ENCODE measurements at places on chromosomes 5 and 9.

- DNase-seq = no peak
These were observed 173.2 kb downstream of the GAS1 start for GRCh38 chr9:86774116-86774515.

- no peak for DNase-seq
These were observed 273.8 kb downstream of the DOCK8 start for GRCh38 chr9:488448-488847.

GRCh38 chr9:21590058-21590996 is 108.2 kb upstream of the IFNE start:
- no peak for DNase-seq

DNA sequence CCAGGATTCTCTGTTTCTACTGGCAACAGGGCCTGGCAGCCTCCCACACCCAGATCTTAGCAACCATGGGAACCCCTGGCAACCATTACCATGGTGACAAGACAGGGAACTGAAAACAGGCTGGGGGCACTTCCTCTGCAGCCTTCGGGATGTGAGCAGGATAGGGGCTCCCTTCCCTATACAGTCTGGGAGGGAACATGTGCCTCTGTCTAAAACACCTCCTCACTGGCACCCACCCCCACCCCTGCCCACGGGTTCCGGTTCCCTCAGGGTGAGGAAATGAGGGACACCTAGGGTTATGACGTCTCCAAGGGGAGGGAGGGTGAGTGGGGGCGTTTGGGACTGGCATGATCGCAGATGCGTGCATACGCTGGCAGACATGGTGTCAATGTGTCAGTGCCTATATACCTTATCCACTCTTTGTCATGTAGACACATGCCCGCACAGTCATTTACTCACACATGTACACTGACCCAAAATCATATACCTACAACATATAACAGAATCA is 3.0 kb upstream of the DNAJB5 start:
- peak; percentile 42 for DNase-seq

GRCh38 chr5:179150011-179150410 is 89.8 kb downstream of the ZNF354C start:
- no peak for DNase-seq

DNA sequence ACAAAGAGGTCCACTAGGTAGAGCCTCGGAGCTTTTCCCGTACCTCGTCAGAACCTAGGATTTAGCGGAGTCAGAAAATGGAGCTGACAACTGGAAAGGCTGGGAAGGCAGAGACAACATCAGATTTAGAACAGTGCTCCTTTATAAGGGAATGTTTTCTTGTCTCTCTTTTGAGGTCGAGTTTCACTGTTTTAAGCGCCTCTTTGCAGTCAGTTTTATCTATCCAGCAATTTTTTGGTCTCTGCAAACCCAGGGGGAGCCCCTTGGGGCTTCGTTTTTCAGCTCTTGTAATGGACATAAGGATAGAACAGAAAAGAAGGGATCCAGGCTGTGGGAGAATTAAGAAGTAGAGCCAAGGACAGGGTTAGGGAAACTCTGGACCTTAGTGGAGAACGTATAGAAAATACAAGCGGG is 80.5 kb downstream of the FNBP1 start:
- DNase-seq = no peak

DNA sequence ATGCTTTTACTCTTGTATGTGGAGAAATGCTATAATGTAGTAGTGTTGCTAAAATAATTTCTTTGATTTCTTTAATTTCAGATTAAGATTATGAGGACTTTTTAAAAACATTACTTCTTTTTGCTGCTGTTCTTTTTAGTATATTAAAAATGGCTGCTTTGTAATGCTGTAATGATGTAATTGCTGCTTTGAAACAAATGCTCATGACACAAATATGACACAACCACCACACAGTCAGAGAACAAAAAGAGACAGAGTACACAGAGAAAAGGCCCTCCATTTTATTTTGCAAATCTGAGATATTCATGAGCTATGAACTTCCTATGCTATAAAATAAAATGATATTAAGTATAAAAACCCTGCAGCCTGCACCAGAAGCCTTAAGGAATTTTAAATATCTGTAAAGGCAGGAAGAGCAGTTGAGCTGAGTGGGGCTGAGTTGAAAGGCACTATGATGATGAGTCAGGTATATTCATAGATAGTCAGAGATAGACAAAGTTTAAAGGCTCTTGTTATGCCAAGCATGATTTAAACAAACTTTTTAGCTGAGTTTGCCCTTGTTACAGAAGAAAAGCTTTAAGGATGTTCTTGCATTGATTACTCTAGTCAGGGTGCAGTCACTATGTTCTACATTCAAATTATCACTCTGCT is 5.1 kb upstream of the POU5F2 start:
- DNase-seq = no peak

DNA sequence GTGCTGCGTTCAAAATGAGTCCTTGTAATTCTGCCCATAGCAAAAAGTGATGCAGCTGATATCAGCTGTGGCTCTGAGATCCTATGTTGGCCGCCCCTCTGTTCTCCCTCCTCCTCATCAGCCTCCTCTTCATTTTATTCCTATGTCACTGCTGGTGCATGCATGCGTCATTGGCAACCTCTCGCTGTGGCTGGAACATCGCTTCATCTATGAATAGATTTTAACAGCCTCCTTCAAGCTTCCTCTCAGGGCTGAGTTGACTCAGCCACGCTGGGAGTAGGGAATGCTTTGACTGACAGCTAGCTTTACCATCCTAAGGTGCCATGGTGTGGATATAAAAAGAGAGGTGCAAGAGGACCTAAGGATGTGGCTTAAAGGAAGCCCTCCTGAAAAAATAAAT is 303.5 kb downstream of the PLK2 start:
- peak; percentile 29 for DNase-seq

DNA sequence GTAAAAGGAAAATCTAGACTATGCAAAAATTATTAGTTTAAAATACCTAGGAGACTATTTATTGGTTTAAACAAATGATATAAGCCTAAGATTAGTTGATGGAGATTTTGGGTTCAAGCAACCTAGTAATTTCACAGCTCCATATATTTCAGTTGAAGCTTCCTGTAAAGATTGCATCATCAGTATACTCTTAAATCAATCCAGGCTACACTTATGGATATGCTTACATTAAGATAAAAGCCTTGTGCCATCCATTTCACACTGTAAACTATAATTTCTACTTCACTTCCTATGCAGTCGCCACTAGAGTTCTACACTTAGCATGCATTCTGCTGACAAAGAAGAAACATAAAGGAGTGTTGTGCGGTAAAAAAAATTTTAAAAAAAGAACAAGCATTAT is 7.3 kb upstream of the LIX1 start:
- DNase-seq = no peak

GRCh38 chr9:98333703-98334582 is 78.5 kb upstream of the TBC1D2 start:
- no peak for DNase-seq

- no peak for DNase-seq
These were observed 191.5 kb upstream of the CLINT1 start for GRCh38 chr5:158050421-158050820.

DNA sequence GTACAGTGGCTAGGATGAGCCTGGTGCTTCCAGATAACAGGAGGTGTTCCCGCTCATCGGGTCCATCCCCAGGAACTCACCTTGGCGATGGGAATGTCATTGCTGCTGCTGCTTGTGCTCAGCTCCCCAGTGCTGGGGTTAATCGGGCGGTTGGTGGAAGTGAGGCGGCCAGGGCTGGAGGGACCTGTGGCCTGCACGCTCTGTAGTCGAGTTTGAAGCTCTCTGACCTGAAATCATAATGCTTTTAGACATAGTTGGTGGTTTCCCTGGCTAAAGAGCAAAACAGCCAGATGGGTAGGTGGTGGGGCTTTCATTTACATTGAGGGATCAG is 108.5 kb downstream of the DCP2 start:
- DNase-seq = no peak

- DNase-seq = no peak
These were observed 65.2 kb downstream of the RAPGEF1 start for GRCh38 chr9:131674425-131675421.

- DNase-seq = no peak
These were observed 233.1 kb downstream of the FANCC start for GRCh38 chr9:95084254-95084934.

DNA sequence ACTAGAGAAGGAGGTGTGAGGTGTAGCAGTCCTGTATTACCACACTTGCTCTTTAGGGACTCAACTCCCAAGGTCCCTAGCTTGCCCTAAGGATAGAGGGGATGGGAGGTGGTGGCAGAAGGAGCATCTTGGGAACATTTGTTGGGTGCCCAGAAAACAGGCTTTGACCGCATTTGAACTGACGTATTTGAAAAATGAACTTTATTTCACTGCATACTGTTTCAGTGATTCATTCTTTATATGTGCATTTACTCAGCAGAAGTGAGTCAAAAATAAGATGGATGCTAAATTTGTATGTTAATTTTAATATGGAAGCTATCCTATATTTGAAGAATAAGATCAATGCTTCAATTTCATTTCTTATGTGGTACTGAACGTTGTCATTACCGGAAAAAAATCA is 18.7 kb downstream of the DMRT3 start:
- DNase-seq = no peak

DNA sequence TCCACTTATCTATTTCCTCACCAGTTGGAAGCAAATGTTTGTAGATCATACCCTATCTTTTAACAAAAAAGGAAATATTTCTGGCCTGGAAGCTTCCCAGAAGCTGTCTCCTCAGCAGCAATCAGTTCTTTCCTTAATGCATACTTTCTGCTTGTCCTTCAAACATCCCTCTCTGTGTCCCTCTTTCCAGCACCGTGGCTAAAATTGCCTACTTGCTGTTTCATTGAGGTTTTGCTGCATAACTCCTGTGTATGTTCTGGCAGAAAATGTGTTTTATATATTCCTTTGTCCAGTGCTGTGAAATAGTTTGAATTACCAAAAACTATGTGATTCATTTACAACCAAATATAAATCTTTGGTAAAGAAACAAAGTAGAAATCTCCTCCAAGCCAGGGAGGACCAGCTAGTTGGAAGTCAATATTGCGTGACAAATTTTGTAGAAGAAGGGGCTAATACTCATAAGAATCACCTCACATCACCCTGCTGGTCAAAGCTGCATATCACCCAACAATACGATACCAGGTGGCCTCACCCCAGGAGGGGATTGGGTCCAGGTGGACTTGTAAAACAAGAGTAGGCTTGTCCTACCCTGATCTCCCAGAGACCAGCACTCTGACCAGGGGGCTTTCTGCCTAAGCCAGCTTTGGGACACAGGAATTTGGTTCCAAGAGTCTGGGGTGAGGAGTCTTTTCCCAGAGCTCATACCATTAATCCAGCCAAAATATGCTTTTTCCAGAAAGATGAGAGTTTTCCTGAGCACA is 198.4 kb upstream of the SNX2 start:
- DNase-seq = no peak

- no peak for DNase-seq
These were observed 8.4 kb downstream of the CCNH start for GRCh38 chr5:87404359-87404758.

DNA sequence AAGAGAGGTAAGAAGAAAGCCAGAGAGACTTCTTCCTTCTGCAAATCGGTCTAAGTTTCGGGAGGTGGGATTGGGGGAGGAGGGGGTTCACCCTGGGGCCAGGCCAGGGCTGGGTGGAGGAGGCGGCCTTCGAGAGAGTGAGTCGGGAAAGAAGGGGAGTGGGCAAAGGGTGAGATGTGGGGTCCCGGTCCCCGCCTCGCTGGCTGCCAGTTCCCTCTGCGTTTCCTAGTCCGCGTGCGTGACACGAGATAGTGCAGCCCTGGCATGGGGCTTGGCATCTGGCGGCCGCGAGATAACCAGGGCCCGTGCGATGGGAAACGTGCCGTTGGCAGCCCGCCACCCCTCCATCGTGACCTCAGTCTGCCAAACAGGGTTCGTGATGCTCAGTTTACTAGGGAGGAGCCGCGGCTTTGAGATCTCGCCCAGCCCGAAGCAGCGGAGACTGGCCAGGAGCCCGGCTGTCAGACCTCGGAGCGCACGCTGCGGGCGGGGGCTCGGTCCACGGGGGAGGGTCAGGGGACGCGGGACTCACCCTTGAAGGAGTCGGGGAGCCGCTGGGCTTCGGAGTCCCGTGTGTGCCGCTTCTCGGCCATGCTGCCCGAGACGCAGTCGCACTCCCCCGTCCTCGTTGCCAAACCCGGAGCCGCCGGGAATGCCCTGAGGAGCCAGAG is at the start of gene STOM:
Gene STOM (minus strand): TSS at position 656 of the 671 bp plus-strand sequence. CDS start 63 bp downstream, at position 593.
- no peak for DNase-seq

DNA sequence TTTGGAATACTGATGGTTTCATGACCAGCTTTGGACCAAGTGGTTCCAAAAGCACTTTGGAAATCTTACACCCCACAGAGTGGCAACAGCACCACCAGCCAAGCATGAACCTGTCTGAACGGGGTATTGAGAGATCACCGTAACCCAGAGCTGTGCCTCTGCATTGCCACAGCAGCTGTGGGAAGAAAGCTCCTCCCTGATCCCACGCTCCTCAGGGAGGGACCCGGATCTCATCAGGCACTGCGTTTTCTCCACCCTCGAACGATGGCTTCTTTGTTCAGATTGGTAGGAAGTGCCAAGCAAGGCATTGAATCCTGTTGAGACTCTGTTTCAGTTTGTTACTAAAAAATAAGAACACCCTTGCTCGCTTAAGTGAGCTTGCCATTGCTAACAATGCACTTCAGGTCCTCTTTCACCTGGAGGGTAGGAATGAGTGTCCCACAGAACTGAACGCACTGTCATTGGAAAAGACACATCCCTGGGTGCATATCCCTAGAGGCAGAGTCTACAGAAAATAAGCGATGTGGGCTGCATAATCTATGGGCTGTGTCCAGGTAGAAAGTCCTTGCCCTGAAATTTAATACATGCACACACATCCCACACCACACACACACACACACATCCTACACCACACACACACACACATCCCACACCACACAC is 118.0 kb upstream of the ICE1 start:
- no peak for DNase-seq

- DNase-seq = no peak
These were observed 1.2 kb upstream of the SQSTM1 start for GRCh38 chr5:179819296-179820126.

GRCh38 chr5:149433524-149434131 is 54.5 kb upstream of the IL17B start:
- no peak for DNase-seq

GRCh38 chr5:98935206-98935605 is 6.4 kb upstream of the CHD1 start:
- no peak for DNase-seq

GRCh38 chr5:130324953-130325671 is 420.8 kb downstream of the CHSY3 start:
- DNase-seq = no peak

DNA sequence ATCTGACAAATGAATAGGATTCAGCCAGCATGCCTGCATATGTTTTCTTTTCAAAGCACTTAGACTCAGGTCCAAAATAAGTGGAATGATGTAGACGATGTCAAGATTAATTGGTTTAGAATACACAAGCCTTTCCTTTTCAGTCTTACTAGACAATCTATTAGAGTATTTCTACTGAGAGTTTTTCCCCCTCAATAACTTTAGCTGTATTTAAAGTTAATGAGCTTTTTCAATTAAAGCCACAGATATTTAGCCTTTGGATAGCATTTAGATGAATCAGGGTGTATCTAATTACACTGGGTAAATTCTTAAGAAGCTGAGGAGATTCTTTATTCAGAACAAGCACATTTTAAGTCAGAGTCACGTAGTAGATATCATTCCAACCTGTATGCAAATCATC is 198.7 kb upstream of the MPDZ start:
- no peak for DNase-seq

GRCh38 chr5:34674187-34674586 is 18.1 kb downstream of the RAI14 start:
- DNase-seq = no peak
